ENCODE measurements at places on chromosomes 4 and X.

GRCh38 chr4:146132445-146132844 lies 43.1 kb upstream of the LSM6 start:
- peak; percentile 84 for DNase-seq

DNA sequence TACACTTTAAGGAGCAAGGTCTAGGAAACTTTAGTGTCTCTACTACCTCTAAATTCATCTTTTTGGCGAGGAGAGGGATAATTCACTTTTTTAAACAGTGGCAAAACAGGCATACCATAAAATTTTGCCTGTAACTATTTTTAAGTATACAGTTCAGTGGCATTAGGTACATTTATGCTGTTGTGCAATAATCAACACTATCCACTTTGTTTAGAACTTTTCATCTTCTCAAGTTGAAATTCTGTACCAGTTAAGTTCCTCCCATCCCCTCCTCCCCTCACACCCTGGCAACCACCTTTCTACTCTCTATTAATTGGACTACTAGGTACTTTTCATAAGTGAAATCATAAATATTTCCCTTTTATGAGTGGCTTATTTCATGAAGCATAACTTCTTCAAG lies 31.4 kb downstream of the NUP54 start:
- no peak for DNase-seq

- no peak for DNase-seq
Observed at GRCh38 chrX:68947882-68948605, 119.2 kb downstream of the EFNB1 start.

- DNase-seq: no peak
Observed at GRCh38 chr4:71830497-71831190, 46.8 kb upstream of the GC start.

GRCh38 chr4:1825326-1825725 lies 30.6 kb downstream of the LETM1 start:
- no peak for DNase-seq

- no peak for DNase-seq
Observed at GRCh38 chr4:38130884-38131283, 170.7 kb downstream of the PTTG2 start.

DNA sequence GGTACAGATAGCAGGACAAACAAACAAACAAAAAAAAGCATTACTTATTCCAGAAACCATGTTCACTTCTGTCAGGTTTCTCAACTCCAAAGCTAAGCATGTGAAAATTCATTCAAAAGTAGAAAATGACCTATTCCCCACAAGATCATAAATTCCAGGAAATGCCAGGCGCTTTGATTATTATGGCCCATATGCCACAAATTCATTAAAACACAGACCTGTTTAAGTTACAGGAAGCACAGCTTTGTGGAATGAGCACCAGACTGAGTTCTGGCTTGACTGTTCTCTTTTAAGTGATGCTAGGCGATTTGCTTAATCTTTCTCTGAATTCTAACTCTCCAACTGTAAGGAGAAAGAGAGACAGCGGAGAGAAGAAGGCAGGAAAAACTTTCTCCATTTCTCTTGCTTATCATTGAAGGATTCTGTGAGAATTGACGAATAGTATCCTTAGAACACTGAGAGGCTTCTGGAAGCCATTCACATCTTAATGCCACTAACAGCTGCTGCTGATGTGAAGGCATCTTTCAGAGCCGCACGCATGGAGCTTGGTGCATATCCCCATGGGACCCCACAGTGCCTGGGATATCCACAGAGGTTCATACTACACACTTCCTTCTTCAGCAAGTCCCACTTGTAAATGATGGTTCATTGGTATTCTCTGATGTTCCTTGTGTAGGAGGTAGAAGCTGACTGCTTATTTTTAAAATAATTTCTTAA lies 138.0 kb downstream of the ZNF674 start:
- no peak for DNase-seq

GRCh38 chr4:114558446-114559020 lies 40.1 kb upstream of the UGT8 start:
- DNase-seq: no peak

- no peak for DNase-seq
Observed at GRCh38 chrX:55484948-55485347, 4.7 kb downstream of the USP51 start.

- DNase-seq: no peak
Observed at GRCh38 chr4:130850019-130850524, 1754.1 kb downstream of the C4orf33 start.

DNA sequence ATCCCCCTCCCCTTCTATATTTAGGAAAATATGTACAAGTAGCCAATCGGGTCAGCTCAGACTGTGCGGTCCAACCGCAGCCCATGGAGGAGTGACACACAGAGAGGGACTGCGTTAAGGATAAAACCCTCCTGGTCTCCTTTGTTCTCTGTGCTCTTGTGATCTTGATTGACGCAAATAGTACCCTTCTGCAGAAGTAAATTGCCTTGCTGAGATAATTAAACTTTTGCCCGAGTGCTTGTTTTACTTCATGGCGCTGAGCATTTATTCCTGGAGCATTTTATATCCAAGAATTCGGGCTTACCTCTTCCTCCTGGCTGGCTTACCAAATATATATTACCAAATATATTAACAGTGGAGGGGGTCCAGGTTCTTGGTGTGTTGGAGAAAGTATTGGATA lies 184.2 kb downstream of the STAG2 start:
- DNase-seq: no peak

- no peak for DNase-seq
Observed at GRCh38 chr4:140571620-140572019, 2.9 kb upstream of the UCP1 start.

DNA sequence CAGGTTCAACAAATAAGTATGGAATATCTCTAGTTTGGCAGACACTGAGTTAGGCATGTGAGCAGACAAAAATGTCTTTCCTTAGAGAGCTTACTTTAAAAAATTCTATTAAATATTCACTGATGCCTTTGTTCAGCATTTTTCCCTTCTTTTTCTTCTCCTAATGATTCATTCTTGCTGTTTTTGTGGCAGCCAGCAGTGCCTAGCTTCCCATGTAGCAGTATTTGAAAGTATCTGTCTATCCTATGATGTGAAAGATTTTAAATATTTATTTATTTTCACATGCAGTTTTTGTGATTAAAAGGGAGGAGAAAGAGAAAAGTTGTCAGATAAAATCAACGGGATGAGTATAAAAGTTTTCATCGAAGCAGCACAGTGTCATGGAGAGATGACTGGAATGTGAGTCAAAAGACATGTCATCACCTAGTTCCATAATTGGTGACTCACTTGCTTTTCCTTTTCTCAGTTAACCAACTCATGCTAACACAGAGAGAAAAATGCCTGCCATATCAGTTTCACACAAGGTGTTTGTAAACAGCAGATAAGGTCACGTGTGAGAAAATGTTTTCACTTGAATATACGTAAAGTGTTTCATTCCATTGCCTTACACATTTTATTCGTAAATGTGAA lies 69.8 kb downstream of the BMPR1B start:
- DNase-seq: no peak

DNA sequence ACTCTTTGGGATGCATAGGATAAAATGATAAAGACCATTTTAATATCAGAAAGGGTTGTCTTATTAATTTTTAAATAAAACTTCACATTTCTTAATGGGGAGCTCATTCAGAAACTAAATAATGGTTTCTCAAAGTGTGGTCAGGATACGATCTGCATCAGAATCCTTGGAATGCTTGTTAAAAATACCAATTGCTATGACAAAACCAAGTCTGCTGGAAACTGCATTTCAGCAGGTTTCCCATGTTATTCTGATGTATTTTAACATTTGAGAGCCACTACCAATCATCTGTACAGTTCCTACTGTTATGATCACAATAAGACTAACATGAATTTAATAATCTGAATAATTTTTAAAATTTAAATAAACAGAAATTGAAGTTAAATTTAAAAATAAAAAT lies 115.1 kb downstream of the SOWAHB start:
- DNase-seq: no peak

GRCh38 chrX:45266456-45266855 lies 65.8 kb upstream of the DIPK2B start:
- DNase-seq: no peak

DNA sequence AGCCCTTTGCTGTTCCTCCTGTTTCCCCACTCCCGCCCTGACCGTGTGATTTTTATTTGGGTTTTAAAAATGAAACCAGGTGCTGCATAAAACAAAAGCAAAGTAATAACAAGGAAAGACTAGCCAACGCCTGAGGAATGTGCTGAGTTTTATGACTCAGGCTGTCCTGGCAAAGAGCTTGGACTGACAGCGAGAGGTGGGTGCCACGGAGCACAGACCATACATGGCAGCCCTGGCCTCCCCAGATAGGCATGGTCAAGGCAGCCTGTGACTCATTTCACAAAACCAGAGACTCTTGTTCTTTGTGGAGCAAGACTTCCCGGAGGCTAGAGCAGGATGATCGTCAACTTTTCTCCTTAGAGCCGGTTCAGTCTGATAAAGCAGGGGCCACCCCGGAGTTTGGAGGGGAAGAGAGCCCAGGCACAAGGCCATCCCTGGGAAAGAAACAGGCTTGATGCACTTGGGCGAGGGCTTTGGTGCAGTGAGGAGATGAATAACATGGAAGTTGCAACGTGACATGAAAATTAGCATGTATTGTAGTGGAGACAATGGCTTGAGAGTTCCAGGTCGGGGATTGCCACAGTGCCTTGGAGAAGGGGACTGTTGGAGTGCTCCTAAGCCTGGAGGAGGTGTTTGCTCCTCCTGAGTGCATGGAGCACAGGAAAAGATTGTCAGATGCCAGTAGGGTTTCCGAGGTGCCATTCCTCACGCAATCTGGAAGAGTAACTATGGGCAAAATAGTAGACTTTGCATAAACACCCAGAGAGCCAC lies 54.8 kb downstream of the C4orf51 start:
- DNase-seq: peak; percentile 62

GRCh38 chr4:177532358-177532757 lies 90.1 kb upstream of the AGA start:
- no peak for DNase-seq

DNA sequence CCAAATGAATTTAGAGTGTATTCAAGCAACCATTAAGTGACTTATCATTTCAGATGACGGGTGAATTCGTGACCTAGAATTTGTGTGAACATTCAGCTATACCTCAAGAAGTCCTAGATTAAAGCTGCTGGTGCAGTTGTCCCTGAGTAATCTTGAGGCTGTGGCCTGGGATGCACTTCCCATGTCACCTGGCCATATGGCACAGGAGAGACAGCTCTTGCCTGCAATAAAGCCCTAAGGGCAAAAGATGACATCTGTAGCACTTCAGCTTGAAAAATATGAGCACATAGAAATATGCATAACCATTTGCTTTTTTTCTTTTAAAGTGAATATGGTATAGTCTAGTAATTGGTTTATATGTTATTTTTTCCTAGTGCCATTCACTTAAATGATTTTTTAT lies 125.8 kb downstream of the FHDC1 start:
- no peak for DNase-seq

DNA sequence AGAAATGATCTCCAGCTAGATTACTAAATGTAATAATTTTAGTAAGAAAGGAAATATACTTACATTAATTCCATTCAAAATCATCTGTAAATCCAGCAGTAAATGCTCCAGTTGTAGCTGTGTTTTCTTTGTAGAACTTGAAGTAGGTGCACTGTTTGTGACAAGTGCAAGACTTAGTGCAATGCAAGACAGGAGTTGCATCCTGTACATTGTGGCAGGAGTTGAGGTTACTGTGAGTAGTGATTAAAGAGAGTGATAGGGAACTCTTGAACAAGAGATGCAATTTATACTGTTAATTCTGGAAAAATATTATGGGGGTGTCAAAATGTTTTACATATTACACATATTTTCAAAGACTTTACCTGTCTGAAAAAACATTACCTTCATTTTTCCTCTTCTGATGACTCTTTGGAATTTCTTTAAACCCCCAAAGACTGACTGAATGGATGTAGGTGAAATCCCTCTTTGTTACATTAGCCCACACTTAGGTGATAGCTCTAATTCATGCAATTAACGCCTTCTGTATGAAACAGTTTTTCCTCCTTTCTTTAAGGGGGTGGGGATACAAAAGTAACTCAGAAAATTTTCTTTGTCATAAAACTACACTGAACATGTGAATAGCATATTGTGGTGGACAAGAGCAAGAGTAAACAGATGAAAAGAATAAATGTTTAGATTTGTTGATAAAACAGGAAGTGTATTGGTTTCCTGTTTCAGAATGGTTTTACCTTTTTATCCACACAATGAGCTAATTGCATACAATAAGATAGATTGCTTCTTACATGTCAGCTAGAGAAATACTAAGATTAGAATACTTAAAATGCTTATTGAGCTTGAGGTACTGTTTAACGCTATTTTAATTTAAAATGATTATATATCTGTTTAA lies at the start of gene IL2:
Gene IL2, minus strand, starts transcription at position 495 of the 886 bp plus-strand sequence. Its CDS starts 285 bp downstream, at position 210.
- peak; percentile 40 for DNase-seq

DNA sequence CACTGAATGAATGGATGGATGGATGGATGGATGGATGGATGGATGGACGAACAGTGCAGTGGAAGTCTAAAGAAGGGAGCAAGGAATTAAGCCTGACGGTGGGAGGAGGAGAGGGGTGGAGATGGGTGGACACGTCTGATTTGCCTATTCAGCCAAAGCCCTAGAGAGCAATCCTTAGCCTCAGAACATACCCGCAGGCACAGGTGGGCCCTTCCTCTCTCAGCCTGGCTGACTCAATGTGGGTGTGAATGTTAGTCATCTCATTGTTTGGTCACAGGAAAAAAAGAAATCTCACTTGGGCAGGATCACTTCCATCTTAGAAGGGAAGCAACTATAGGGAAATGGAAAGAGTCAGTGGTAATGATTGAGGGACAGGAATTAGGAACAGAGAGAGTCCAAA lies 165.9 kb downstream of the PJA1 start:
- no peak for DNase-seq

DNA sequence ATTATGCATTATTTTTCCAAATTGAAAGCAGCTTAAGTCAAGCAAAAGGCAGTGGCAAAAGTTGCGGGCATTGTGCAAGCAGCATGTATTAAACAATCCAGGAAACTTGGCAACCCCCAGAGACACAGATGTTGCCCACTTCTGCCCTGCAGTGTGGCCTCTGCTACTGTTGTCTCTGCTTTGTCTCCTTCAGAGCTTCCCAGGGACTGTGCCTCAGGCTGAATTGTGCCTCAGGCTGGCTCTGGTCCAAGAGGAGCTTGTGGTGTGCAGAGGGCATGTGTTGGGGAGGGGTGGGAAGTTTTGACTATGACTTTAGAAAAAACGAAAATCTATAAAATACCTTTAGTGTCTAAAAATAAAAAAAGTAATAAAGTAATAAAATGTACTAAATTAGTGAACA lies 201.4 kb downstream of the CCSER1 start:
- no peak for DNase-seq

GRCh38 chrX:155923200-155923599 lies 42.1 kb downstream of the VAMP7 start:
- no peak for DNase-seq

GRCh38 chr4:141081921-141082395 lies 51.3 kb downstream of the RNF150 start:
- DNase-seq: no peak

DNA sequence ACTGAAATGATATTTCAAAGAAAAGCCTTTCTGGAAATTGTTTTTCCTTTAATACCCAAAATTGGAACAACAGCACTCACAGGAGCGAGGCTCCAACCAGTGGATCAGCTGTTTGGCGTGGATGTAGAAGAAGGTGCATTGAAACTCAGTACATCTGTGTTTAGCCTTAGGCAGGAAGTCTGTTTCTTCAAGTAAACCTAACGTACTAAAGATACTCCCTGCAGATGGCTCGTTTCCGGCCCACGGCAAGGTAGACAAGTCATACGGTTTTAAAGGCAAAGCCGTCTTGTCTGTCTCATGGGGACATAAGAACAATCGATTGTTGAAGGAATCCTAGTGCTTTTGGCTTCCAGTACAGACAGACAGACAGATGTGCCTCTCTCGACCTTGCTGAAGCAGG lies 50.0 kb upstream of the CLCN4 start:
- DNase-seq: peak; percentile 44

All from activated CD4-positive, alpha-beta T cell treated with anti-CD3 and anti-CD28 coated beads, Interleukin-2, Interleukin-4, amounts not matched to agents 100 ng/mL and 50 ng/mL, durations not matched to agents 16 hours and 8 hours (primary cell).